ENCODE measurements at places on chromosomes 3 and 15.

DNA sequence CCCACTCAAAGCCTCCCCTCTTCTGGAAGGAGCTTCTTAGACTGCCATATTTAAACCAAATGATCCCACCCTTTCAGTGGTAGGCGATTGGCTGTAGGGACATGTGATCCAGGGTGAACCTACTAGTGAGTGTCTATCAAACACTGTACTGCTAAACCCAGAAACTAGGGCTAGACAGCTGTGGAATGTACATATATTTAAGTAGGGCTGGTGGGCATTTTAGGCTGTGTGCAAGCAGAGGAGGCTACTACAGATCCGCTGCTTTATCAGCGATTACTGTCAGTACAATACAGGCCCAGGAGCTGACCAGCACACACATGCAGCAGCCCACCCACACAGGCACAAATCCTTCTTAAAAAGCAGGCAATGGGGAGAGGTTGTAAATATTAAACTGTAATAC, 15.4 kb upstream of the LARP6 start:
- no peak for DNase-seq

DNA sequence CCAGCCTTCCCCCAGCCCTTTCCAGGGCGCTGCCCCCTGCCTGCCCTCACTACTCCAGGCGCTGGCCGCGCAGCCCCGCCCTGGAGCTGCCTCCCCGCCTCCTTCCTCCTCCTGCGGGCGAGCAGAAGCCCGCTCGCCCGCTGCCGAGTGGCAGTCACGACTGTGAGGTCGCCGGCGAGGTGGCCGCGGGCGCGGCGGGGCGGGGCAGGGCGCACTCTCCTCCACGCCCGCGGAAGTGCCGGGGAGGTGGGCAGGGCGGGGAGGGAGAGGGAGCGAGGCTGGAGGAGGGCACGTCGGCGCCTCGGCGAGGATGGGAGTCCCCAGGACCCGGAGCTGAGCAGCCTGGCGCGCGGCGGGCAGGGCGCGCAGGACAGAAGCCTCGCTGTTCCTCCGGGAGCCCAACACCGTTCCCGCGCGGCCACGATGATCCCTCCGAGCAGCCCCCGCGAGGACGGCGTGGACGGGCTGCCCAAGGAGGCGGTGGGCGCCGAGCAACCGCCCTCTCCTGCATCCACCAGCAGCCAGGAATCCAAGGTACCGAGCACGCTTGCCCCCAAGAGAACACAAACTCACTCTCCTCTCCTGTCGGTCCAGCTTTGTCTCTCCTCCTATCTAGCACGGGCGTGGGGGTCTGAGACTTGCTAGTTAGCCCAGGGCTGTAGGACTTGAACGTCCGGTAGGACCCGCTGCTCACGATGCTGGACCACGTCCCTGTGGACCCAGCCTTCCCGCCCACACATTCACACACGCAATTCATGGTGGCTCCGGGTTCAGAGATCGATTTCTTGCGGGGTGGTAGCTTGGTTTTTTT, at the start of gene STAC:
STAC (plus strand) TSS at position 284 of the 811 bp plus-strand sequence; CDS start at position 424, 140 bp downstream.
- peak; percentile 70 for DNase-seq

DNA sequence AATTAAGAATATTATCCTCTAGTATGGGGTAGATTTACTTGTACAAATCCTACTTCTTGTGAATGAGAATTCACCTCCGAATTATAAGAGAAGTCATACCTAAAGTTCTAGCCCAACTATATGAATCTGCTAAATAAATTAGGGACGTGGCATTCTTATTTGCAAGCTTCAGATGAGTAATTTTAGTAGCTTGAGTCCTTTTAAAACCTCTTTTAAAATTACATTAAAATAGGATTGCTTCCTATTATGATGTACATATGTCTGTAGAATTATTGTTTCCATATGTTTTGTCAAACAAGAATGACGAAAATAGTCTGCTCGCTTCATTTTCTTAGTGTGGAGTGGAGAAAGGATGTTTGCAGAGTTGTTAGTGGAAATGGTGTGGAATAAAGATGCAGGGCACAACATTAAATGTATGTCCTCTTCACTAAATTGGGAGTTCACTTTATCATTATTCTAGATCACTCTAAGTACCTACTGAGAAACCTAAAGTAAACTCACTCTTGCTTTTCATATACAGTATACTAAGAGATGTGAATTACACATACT, 59.4 kb downstream of the CMSS1 start:
- DNase-seq: no peak

- peak; percentile 30 for DNase-seq
These were observed 27.1 kb upstream of the GALNT15 start for GRCh38 chr3:16147220-16147994.

GRCh38 chr3:176352716-176353334, 844.5 kb downstream of the TBL1XR1 start:
- no peak for DNase-seq

- no peak for DNase-seq
These were observed 113.7 kb upstream of the SLC25A36 start for GRCh38 chr3:140827894-140828293.

DNA sequence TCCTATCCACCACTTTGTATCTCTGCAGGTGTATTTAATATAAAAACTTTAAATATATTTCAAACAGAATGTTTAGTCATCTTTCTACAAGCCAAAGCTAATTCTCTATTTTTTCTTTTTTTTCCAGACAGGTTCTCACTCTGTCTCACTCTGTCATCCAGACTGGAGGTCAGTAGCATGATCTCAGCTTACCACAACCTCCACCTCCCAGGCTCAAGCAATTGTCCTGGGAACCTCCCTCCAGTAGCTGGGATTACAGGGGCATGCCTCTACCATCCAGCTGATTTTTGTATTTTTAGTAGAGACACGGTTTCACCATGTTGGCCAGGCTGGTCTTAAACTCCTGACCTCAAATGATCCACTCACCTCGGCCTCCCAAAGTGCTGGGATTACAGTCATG, 202.6 kb downstream of the VGLL3 start:
- no peak for DNase-seq

GRCh38 chr15:91765660-91766059, 87.8 kb upstream of the SLCO3A1 start:
- DNase-seq: no peak

DNA sequence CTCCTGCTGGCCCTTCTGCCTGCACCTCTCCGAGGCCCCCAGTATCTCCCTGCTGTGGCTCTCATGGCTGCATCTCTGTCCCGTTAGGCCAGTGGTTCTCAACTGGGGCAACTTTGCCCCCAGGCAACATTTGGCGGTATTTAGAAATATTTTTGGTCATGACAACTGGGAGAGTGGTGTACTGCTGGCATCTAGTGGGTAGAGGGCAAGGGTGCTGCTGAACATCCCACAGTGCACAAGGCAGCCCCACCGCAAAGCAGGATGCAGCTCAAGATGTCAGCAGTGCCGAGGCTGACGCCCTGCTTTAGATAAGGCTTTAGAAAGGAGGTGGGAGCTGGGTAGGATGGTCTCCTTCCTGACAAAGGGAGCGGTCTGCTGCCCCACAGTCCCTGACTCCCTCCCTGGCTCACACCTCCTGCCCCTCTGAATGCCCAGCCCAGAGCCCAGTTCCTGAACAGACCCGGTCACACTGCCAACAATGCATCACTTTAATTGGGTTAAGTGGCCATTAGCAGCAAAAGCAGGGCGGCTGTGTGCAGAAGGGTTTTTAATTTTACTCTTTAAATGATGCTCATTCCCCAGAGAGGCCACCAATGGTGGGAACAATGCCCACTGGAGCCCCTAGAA, 68.8 kb upstream of the TMEM115 start:
- no peak for DNase-seq

DNA sequence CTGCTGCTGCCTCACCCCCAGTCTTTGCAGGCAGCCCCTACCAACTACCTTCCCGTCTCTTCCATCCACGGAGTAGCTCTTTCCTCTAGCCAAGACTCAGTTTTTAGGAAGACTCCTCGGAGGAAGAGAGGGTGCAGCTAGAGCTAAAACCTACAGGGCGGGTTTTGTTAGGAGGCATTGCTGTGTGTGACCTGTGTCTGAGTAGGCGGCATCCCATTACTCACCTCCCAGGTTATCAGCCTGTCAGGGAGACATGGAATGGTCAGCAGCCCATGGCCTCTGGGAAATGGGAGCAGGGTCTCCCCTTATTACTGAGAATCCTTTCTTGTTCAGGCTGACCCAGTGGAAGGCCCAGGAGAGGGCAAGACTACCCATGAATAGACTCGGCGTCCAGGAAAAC, 43.8 kb upstream of the FGD5 start:
- no peak for DNase-seq

DNA sequence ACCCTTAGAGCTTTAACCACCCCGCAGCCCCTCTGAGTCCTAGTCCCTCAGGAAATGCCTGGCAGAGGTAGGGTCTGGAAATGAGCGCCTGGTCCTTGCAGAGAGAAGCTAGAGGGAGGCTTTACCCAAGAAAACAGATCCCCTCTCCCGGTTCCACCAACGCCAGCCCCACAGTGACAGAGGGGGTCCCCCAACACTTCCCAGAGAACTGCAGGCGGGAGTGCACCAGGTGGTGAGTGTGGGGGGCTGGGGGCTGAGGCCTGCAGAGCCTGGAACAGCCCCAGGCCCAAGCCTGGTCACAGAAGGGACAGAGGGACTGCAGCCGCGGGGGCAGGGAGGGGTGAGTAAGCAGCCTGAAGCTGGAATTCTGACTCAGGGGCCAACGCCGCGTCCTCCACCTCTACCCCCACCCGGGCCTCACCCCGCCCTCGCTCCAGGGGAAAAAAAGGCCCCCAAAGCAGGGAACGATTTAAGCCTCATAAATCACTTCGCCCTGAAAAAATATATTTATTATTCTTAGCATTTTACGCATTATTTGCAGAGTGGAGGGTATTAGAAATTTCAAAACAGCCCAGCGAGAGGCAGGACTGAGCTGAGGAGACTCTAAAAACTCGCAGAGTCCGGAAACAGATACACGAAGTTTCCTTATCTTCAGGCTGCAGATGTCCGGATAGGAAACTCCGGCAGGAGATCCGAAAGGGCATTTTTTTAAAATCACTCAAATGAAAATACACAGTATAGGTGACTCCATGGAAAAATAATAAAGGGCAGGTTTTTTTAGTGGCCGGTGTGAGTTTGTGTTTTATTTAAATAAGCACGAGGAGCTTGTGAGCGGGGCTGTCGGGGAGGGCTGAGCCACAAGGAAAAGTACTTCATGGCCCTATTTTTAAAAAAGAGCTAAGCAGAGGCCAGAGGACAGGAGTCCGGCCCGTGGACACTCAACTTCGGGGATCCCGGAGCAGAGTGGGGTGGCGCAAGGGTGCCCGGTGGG, 10.0 kb downstream of the GATA2 start:
- no peak for DNase-seq

- no peak for DNase-seq
These were observed 99.9 kb upstream of the IGSF10 start for GRCh38 chr3:151560738-151561137.

DNA sequence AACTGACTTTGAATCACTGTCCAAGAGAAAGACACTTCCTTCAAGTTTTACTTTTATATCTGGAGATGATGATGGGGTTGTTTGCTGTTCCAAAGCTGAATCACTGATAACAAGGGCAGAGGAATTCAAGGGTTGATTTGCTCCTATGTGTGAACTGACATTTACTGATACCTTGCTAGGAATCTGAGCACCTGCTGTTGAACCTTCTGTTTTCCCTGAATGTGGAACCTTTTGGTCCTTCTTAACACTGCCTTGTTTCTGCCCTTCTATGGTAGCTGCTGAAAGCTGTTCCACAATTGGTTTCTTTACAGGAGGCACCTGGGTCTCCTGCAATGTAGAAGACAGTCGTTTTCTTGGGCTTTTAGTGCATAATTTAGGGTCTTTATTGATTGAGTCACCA, 102.0 kb upstream of the NEDD4 start:
- no peak for DNase-seq

- no peak for DNase-seq
These were observed 201.9 kb upstream of the CHRM5 start for GRCh38 chr15:33766389-33766788.

Measured in MM.1S (cell line).